Activated naive CD4-positive, alpha-beta T cell treated with anti-CD3 and anti-CD28 coated beads for 36 hours (primary cell): ENCODE measurements at places on chromosomes 11 and 22. TPM values are rescaled to one million over a fixed set of nuclear protein-coding genes. Genes with fewer than 3 reads are reported as not detected.
A peak's percentile ranks its signal among the peaks of the same experiment; 100 is the strongest.

DNA sequence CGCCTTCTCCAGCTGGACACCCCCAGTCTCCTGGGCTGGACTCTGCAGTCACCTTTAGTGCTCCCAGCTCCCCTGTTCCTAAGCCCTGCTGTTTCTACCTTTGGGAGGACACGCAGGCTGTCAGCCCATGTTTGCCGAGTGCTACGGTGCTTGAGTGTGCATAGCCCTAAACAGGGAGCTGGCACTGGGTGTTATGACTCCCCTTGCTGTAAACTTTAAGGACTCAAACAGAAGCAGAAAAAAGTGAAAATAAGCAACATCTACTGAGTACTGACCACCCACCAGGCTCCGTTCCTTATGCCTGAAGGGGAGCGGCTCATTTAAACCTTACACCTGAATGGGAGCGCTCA lies 7.3 kb upstream of the APOBEC3B start:
- DNase-seq, result no peak
- no peak overlapping the region for H3K27ac ChIP-seq
- H3K27me3 ChIP-seq, result peaks cover 2% of the 10 kb centered on the region
- H3K4me1 ChIP-seq, result peaks cover 4% of the 10 kb centered on the region
- no peaks in the 10 kb centered on the region for H3K36me3 ChIP-seq

DNA sequence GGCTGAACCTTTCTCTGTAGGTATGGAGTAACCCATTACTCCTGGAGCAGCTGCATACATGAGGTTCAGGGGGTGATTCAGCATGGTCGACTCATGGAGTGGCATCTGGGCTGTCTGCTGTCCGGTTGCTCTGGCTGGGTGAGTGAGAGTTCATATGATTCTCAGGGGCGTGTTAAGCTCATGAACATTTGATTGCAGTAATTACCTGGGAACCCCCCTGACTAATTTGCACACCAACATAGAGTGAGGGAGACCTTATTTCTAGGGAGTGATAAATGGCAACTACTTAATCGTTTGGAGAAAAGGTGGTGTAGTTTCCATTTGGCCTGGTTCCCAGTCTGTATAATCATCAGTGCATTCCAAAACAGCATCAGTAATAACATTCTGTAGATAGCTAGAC lies 661.9 kb downstream of the ETS1 start:
- H3K27me3 ChIP-seq, result peaks cover 23% of the 10 kb centered on the region
- H3K4me3 ChIP-seq, result no peak overlapping the region
- no peak overlapping the region for H3K27ac ChIP-seq
- no peaks in the 10 kb centered on the region for H3K36me3 ChIP-seq
- peaks cover 5% of the 10 kb centered on the region for H3K4me1 ChIP-seq

Gene OTOG
- total RNA-seq, result not detected

GRCh38 chr11:47156333-47156732 lies 20.3 kb downstream of the ARFGAP2 start:
- H3K27me3 ChIP-seq, result no peaks in the 10 kb centered on the region
- no peaks in the 10 kb centered on the region for H3K36me3 ChIP-seq
- no peak overlapping the region for H3K27ac ChIP-seq

- H3K36me3 ChIP-seq, result no peaks in the 10 kb centered on the region
- H3K27ac ChIP-seq, result no peak overlapping the region
- DNase-seq, result no peak
- no peaks in the 10 kb centered on the region for H3K27me3 ChIP-seq
- no peak overlapping the region for H3K4me3 ChIP-seq
These were observed 924.3 kb downstream of the TBC1D22A start for GRCh38 chr22:47686594-47687345.

Gene GRK3
- 8.3 TPM for total RNA-seq

DNA sequence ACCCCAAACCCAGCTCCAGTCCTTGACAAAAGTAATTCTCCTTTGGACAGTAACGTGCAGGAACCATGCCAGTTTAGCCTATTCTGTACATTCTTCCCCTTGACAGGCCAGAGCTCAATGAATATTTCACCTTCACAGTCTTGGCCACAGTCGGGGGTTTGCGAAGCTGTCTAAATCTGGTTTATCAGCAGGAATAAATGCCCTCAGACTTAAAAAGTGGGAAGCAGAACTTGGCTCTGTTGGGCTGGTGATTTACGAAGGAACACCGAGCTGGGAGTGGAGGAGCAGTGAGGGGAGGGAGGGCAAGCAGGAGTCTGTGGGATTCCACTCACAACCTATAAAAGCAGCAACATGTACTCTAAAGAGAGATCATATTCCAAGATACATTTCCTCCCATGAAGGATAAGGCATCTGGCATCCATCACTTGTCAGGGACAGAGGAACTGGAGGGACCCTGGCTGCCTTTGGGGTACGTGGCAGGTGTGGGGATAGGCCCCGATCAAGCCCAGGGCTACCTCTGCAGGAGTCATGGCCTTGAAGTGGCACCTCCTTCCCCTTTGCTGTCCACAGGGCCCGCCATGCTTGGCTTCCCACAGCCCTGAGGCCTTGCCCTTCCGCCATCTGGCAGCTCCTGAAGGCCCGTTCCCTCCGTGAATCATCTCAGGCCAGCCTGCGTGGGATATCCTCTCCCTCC lies 154.3 kb downstream of the ADAMTS15 start:
- DNase-seq, result no peak
- no peaks in the 10 kb centered on the region for H3K36me3 ChIP-seq
- no peaks in the 10 kb centered on the region for H3K27me3 ChIP-seq
- no peak overlapping the region for H3K4me3 ChIP-seq
- no peak overlapping the region for H3K27ac ChIP-seq

DNA sequence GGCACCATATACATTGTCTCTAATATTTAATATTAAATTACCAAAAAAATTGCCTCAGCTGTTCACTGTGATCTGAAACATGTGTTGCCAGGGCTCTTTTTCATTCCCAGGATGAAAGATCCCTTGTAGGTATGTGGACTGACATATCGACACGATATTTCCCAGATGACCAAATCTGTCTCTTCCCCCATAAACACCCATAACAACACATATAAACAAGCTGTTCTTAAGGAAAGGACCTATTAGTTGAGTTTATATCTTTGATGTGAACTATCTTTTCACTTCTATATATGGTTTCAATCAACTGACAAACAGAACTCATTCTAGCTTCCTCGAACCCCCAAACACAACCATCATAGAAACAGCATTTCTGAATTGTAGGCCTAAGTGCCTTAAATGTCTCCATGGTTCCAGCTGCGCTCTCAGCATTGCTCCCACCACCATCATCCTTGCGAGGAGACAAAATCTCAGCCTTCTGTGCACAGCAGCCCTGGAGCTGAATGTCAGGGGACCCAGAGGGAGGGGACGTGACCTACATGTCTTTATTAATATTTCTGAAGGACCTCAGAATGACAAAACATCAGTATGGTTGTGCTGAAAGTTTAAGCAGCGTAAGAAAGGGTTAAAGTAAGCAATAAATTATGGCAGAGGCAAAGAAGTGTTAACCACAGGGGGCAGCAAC lies 67.0 kb downstream of the ETS1 start:
- H3K27me3 ChIP-seq, result no peaks in the 10 kb centered on the region
- DNase-seq, result no peak
- H3K4me1 ChIP-seq, result peaks cover 36% of the 10 kb centered on the region
- H3K27ac ChIP-seq, result peak overlapping the region; percentile 97

Gene DEPDC7
- total RNA-seq, result 2.5 TPM

DNA sequence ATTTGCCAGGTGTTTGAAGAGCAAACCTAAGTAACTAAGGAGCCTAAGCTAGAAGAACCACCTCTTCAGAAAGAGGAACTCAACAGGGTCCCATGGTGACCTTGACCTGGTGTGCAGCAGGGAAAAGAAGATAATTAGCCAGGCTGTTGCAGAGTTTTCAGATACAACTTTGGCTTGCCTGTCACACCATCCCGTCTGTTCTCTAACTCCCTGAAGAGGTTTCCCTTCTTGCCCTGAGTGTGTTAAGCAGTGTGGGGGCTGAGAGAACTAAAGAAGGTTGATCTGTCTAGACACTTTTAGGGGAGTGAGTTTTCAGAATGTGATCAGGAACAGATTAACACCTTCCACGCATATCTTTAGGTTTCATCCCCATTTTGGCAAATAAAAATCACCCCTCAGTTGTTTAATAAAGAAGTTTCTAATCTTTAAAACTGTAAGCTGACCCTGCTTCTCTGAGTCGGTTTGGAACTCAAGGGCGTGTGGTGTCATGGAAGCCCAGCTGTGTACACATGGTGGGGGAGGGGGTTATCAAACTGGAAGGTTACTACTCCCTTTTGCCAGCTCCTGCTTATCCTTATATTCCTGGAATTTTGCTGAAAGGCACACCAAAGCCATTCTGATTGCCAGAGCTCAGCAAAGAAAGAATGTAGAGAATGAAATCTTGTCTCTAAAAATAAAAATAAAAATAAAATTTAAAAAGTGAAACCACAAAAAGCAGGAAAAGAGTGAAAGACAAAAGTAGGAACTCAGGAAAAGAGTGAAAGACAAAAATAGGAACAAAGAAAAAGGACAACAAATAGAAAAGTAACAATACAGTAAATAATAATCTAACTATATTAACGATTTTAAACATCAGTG lies 70.2 kb downstream of the DBX1 start:
- H3K4me1 ChIP-seq, result no peaks in the 10 kb centered on the region
- no peaks in the 10 kb centered on the region for H3K36me3 ChIP-seq
- peaks cover 3% of the 10 kb centered on the region for H3K27me3 ChIP-seq
- no peak overlapping the region for H3K27ac ChIP-seq
